ENCODE measurements at places on chromosomes 7 and 10. TPM values are rescaled to one million over a fixed set of nuclear protein-coding genes. Genes with fewer than 3 reads are reported as not detected.

DNA sequence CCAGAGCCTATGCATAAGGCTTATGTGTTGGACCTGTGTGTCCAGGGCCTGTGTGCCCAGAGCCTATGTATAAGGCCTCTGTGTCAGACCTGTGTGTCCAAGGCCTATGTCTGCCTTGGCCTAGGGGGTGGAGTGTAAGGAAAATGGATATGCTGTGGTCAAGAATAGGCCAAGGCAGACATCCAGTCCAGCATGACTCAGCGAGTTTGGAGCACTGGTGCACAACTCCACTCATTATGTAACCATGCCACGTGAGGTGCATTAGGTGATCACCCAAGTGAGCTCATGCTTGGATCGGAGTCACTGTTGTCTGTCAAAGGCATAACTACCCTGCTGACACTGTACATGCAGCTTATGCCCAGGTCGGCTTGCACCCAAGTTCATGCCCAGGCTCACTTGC is 238.9 kb downstream of the CACNA2D1 start:
- peak; percentile 64 for DNase-seq
- no peaks in the 10 kb centered on the region for H3K36me3 ChIP-seq
- no peak overlapping the region for H3K4me3 ChIP-seq
- no peak overlapping the region for H3K27ac ChIP-seq
- H3K27me3 ChIP-seq = no peaks in the 10 kb centered on the region
- no peaks in the 10 kb centered on the region for H3K4me1 ChIP-seq

DNA sequence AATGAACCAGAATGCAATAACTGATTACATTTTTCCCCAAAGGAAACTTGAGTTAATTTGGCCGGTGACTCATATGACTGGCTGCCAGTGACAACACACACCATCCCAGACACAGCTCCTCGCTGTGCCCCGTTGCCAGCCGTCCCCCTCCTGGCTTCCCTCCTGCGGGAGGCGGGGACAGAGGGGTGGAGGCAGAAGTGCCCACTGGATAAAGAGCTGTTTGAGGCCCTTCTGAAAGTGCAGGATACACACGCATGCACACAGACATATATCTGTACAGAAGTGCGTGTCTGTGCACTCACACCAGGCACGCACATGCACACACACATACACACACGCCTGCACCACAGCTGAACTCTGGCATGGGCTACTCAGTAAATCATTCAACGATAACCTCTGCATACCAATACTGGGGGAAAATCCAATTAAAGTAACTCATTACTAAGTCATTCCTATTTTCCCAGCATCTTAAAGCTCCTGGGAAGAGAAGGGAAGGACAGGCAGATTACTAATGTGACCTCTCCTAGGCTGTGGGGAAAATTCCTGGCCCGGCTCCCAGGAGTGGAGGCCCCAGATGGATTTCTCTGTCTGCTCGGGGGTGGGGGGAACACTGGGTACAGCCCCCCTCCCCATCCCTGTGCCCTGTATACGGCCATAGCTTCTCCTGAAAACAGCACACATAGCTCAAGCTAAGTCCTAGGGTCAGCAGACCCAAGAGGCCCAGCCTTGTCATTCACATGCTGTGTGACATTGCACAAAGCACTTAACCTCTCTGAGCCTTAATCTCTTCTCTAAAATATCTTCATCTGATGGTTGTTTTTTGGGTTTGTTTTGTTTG is 52.3 kb upstream of the MYL10 start:
- DNase-seq = peak; percentile 89
- peaks cover 16% of the 10 kb centered on the region for H3K4me1 ChIP-seq
- no peaks in the 10 kb centered on the region for H3K36me3 ChIP-seq
- no peak overlapping the region for H3K4me3 ChIP-seq
- peak overlapping the region; percentile 67 for H3K27ac ChIP-seq

GRCh38 chr7:95213809-95214492 is 110.4 kb downstream of the PON1 start:
- no peaks in the 10 kb centered on the region for H3K36me3 ChIP-seq
- H3K4me3 ChIP-seq = no peak overlapping the region
- H3K27ac ChIP-seq = no peak overlapping the region
- H3K4me1 ChIP-seq = no peaks in the 10 kb centered on the region
- DNase-seq = peak; percentile 57

GRCh38 chr7:100602889-100603725 is 944 bp downstream of the PCOLCE start:
- DNase-seq = peak; percentile 56
- H3K27ac ChIP-seq = peak overlapping the region; percentile 68
- peaks cover 16% of the 10 kb centered on the region for H3K4me1 ChIP-seq

DNA sequence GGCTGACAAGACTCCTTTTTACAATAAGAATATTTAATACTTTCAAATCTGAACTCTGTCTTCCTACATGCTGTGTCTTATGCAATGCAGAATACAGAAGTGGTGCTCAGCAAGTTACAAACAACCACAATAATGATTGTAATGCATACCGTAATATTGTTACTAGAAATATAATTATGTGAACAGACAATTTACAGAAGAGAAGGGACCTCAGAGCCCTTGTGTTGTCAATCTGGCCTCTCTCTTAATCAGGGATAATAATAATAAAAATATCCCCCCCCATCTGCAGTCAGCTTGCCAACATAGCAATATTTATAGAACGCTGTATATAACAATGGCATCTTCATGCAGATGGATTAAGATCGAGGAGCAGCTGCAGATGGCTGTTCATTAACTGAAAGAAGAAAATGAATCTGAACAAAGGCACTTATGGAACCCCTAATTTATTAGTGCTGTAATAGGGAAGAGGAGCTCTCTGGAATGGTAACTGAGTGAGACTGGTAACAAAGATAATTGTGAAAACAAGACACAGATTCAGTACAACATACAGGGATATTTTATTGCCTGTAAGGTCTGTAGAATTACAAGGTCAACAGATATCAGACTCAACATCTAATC is 106.3 kb downstream of the TMEM26 start:
- H3K27me3 ChIP-seq = no peaks in the 10 kb centered on the region
- H3K36me3 ChIP-seq = no peaks in the 10 kb centered on the region
- no peak for DNase-seq
- no peaks in the 10 kb centered on the region for H3K4me1 ChIP-seq
- H3K27ac ChIP-seq = no peak overlapping the region

- no peak for DNase-seq
- no peak overlapping the region for H3K4me3 ChIP-seq
Measured at GRCh38 chr10:125692601-125693523, 9.9 kb upstream of the TEX36 start.

DNA sequence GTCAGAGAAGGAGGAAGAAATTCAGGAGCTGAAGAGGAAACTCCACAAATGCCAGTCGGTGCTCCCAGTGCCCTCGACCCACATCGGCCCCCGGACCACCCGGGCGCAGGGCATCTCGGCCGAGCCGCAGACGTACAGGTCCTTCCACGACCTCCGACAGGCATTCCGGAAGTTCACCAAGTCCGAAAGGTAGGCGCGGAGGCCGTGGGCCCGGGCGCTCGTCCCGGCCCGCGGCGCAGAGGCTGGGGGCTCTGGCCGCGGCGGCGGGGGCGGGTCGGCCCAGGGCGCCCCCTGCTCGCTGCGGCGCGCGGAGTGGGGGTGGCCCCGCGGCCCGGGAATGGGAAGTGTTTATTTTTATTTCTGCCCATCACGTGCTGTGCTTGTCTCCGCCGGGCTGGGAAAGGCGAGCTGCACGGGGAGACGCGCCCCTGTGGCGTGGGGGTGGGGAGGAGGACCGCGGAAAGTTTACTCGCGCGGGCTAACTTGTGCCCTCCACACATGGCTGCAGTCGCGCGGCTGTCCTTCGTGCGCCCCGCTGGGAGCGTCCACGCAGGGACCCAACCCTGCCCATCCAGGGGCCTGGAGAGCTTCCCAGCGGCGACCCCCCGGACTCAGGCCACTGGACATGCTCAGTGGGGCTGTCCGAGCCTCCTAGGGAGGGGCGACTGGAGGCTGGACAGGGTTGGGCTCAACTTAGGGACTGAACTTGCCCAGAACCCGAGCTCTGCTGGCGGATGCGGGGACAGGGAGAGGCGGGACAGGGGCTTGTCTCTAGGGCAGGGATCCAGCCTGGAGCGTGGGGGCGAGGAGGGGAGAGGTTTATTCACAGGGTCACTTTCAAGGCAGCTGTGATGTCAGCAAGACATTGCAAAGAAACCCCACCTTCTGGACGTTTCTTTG is 82.6 kb upstream of the PRKG1 start:
- peak overlapping the region; percentile 22 for H3K27ac ChIP-seq
- H3K27me3 ChIP-seq = peaks cover 15% of the 10 kb centered on the region
- peak overlapping the region; percentile 39 for H3K4me3 ChIP-seq
- H3K4me1 ChIP-seq = no peaks in the 10 kb centered on the region
- DNase-seq = peak; percentile 41

DNA sequence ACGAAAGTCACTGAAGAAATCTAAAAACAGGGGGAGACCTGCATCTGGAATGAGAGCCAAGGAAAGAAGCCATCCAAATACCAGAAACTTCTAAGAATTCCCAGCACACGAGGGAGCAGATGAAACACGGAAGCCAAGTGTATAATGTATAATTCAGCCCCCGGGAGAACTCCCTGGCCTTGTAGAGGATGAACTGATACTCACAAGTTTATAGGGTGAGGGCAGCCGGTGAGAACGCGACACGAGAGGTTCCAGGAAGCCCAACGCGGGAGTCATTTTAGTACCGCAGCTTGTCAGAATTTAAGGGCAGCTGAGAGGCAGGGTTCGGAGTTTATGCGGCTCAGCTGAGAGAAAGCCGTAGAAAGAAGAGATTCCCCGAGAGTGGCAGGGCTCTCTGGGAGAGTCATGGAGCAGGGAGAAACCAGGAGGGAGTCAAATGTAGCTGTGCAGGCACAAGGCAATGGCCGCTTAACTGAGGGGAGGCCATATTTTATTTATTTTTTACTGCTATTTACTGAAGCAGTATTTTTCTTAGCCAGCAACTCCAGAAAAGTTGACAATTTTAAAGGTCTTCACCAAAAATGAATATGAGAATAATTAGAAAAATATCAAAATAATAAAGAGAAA is 164.0 kb downstream of the NPSR1 start:
- DNase-seq = no peak
- no peaks in the 10 kb centered on the region for H3K27me3 ChIP-seq
- no peaks in the 10 kb centered on the region for H3K4me1 ChIP-seq
- no peaks in the 10 kb centered on the region for H3K36me3 ChIP-seq

The GRID2IP gene
- total RNA-seq = 1.8 TPM

The CSGALNACT2 gene
- total RNA-seq = 13.7 TPM

The GIMAP6 gene
- total RNA-seq = 20.6 TPM

The PLEKHA8 gene
- total RNA-seq = 5.8 TPM

The CYP26C1 gene
- 0.25 TPM for total RNA-seq

Measured in adrenal gland (tissue), 19 donors.